ENCODE measurements at places on chromosomes 4 and X.

DNA sequence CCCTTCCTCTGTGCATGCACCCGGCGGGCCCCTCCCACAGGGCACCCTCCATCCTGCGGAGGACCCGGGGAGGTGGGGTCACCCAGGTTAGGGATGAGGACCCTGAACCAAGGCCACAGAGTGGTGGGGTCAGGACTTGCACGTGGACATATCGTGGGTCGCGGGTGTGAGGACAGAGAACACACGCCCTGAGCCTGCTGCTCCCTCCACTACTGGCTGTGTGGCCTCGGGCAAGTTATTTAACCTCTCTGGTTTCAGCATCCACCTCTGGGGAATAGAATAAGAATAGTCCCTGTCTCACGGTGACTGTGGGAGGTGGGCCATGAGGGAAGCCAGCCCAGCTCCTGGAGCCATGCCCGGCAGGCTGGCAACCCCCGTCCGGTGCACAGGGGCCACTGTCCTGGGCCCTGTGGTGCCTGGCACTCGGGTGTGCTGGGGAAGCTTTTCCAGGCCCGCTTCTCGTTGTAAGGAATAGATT is 5.1 kb downstream of the PSAPL1 start:
- no peak for DNase-seq

DNA sequence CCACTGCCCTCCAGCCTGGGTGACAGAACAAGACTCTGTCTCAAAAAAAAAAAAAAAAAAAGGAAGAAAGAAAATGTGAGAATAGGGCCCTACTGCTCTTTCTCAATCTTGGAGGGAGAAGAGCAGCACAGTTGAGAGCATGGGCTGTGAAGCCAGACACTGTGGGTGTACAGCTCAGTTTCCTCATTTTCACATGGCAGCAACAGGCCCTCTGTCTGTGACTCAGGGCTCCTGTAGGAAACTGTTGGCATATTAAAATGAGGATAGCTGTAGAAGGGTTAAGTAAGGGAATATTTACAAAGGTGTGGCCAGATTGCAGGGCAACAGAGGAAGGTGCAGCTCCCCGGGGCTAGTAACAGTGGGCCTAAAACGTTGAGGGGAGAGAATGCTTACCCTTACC is 3.4 kb downstream of the AKAP14 start:
- DNase-seq: no peak

- DNase-seq: no peak
Observed at GRCh38 chrX:20221902-20222301, 44.8 kb downstream of the RPS6KA3 start.

DNA sequence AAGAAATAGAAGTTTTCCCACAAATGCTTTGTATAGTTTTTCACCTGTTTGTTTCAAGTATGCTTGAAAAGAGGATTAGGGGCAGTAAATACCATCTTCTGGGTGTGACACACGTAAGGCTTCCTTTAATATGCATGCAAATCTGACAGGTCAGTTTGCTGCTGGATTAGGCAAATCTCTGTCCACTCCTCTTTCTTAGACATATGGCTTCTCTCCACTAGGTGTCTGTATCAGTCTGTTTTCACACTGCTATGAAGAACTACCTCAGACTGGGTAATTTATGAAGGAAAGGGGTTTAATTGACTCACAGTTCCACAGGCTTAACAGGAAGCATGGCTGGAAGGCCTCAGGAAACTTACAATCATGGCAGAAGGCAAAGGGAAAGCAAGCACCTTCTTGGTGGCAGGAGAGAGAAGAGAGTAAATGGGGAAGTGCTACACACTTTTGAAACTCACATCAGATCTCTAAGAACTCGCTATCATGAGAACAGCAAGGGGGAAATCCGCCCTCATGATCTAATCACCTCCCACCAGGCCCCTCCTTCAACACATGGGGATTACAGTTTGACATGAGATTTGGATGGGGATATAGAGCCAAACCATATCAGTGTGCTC is 66.9 kb downstream of the TAB3 start:
- no peak for DNase-seq

GRCh38 chr4:137421796-137422195 is 110.5 kb downstream of the PCDH18 start:
- no peak for DNase-seq

DNA sequence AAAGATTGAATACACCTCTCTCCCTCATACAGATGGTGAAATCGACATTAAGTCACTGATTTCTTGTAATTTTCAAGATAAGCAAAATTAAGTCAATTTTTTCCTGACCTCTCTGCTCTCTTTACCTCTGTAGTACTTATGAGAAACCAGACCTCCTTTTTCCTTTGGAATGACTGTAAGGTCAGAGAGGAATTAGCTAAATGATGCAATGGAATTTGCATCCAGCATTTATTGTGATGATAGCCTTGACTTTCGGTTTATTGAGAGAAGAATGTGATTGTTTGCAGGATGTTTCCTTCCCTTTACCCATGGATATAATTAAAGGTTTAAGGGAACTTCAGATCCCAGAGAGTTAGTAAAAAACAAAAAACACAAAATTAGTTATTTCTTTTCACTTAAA is 22.4 kb downstream of the STK26 start:
- DNase-seq: no peak

DNA sequence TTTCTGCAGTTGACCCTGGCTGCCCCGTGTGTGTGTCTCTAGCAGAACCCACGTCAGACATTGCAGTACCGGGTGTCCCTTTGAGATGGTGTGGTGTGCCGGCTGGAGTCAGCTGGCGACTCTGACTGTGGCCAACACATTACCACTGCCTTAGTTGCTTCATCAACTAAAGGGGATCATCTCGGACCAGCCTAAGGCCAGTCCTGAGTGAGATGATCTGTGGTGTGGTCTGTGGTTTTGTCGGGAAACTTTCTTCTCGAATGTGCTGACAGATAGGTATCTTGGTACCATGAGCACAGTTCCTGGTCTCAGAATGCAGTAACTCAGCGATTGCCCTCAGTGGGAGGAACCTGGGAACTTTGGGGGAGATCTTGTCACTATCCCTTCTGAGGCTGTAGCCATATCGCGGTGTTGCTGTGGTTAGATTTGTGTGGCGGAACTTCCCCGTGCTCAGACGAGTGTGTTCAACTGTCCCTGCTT is 15.8 kb downstream of the TBC1D14 start:
- DNase-seq: no peak

DNA sequence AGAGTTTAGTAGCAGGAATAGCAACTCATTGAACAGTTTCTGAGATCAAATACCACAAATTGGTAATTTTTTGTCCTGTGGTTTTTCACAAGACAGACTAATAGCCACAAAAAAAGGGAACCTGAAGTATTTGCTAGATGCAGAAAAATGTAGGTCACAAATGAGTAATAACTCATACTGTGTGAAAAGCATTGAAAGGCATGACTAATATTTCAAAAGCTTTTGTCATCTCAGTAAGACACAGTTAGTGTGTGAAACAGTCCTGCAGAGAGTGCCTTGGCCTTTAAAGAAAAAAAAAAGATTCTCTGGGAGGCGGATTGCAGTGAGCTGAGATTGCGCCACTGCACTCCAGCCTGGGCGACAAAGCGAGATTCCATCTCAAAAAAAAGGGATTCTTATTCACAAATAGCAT is 31.4 kb upstream of the SLC25A31 start:
- no peak for DNase-seq

DNA sequence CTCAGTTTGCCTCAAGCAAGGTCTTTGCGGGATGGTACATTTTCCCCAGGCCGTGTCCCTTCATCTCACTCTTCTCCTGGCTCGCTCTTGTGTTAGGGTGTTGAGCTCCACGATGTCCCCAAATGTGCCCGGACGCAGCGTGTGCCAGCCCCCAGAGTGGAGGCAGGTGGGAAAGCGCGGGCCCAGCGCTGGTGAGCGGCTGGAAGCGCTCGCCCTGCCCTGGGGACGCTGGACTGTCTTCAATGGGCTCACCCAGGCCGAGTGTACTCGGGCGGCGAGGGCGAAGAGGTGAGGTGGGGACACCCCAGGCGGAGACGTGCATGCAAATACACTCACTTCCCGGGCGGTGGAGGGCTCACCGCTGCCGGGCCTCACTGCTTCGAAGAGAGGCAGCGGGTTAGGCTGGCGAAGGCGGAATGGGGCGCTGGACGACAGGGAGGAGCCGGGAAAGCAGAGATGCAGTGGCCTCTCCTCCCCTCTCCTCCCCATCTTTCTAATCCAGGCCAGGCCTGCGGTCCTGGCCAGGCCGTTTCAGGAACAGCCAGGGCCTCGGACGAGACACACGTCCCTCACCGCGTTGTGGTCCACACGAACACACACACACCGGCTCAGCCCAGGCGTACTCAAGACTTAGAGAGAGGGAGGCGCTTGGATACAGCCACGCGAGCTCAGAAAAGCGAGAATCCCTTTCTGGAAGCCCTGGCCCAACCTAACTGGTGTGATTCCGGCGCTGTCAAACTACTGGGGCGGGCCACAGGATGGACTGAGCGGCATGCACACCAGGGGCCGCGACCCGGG is 2.2 kb downstream of the NKX6-1 start:
- DNase-seq: no peak
